Stimulated activated CD4-positive, alpha-beta T cell treated with anti-CD3 and anti-CD28 coated beads, Interleukin-1b, Interleukin-23, amount 100 ng/mL, for 1 hour (primary cell): ENCODE measurements at places on chromosomes 12 and 14.

- DNase-seq: no peak
Observed at GRCh38 chr12:16618256-16618655, 12.3 kb upstream of the LMO3 start.

- DNase-seq: no peak
Observed at GRCh38 chr12:89574736-89575208, 48.9 kb upstream of the POC1B start.

DNA sequence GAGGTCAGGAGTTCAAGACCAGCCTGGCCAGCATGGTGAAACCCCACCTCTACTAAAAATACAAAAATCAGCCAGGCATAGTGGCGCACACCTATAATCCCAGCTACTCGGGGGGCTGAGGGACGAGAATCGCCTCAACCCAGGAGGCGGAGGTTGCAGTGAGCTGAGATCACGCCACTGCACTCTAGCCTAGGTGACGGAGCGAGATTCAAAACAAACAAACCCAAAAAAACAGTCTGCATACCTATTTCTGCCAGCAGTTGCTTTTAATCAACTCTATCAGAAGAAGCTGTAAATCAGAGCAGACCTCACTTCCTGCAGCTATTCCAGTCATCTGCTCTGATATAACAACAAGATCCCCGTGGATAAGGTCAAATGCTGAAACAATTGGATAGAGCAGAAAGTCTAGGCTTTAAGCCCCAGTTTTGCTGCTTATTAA is 50.5 kb downstream of the LIMA1 start:
- no peak for DNase-seq

GRCh38 chr12:93783832-93784231 is 106.7 kb downstream of the CRADD start:
- no peak for DNase-seq

DNA sequence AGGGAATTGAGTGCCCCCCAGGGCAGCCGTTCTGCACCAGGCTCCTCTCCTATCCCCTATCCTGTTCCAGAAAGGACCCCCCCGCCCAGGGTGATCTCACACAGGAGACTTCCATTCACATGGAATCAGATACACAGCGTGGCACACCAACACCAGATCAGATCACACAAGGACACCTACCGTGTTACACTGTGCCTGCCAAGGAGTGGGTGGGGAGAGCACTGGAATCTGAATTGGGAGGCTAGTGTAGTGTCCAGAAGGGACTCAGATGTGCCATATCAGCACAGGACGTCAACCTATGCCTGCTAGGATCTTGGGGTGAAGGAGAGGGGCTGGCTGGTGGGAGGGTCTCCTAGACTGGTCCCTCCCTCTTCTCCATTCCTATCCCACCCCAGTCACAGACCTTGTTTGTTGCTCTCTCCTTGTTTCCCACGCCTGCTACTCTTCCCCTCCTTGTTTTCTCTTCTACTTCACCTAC is 2.3 kb downstream of the PTMS start:
- DNase-seq: no peak

DNA sequence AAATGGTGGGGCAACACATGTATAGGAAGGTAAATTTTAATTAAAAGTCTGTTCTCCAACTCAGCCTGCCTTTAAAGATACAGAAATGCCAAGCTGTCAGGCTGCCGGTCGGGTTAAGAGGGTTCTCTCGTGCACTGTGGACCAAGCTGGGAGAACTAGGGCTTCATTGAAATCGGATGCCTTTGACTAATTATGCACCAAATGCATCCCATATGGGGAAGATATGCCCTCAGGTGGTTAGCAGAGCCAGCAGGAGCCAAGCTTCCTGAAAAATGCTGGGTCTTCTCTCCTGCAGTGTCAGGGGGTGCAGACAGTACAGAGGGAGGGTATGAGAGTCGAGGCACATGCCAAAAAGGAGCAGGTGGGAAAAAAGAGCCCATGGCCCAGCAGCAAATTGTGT is 236.1 kb downstream of the CACNA1C start:
- DNase-seq: no peak

DNA sequence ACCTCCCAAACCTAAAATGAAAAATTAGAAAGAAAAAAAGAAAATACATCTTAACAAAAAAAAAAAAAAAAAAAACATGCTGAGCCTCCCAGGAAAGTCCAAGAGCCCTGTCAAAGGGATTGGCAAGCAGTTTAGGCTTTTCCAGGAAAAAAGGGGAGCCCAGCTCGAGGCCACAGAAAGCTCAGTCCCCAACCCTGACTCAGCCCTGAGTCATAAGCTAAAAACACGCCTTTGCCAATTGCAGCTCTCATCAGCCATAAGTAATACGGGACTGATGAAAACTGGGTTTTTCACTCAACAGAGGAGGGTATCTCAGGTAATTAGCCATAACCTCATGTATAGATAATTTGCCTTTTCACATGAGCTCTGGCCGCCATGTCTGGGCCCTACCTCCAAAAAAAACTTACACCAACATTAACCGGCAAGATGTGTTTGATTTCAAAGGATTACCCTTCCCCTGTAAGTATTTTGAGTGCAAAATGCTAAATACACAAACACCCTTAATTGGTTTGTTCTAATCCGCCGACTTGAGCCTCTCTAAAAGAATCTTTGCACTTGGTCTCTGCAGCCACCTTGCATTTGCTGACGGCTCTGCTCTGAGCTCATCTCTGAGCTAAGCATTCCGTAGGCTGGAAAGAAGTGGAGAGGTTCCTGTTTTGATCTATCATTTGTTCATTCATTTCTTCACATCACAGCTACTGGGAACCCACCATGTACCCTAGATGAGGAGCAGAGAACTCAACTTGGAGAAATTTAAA is 319.2 kb downstream of the BCL11B start:
- no peak for DNase-seq

DNA sequence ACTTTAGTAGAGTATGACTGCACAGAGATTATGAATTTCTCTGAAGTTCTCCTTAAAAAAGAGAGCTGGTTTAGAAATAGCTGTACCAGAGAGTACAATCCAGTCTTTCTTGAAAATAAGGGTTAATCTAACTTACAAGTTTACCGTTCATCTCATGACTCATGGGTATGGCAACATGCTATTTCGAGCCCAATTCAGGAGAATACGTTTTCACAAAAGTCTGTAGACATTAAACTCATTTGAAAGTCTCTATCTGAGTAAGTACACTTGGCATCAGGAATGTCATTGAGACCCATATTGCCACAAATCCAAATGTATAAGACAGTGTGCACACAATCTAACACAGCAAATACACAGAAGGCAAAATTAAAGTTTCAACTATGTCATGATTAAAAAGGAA is 160.5 kb downstream of the PIK3C2G start:
- no peak for DNase-seq

- no peak for DNase-seq
Observed at GRCh38 chr14:95507701-95508103, 8.7 kb downstream of the SYNE3 start.

- no peak for DNase-seq
Observed at GRCh38 chr12:10664499-10664898, 9.4 kb downstream of the STYK1 start.

DNA sequence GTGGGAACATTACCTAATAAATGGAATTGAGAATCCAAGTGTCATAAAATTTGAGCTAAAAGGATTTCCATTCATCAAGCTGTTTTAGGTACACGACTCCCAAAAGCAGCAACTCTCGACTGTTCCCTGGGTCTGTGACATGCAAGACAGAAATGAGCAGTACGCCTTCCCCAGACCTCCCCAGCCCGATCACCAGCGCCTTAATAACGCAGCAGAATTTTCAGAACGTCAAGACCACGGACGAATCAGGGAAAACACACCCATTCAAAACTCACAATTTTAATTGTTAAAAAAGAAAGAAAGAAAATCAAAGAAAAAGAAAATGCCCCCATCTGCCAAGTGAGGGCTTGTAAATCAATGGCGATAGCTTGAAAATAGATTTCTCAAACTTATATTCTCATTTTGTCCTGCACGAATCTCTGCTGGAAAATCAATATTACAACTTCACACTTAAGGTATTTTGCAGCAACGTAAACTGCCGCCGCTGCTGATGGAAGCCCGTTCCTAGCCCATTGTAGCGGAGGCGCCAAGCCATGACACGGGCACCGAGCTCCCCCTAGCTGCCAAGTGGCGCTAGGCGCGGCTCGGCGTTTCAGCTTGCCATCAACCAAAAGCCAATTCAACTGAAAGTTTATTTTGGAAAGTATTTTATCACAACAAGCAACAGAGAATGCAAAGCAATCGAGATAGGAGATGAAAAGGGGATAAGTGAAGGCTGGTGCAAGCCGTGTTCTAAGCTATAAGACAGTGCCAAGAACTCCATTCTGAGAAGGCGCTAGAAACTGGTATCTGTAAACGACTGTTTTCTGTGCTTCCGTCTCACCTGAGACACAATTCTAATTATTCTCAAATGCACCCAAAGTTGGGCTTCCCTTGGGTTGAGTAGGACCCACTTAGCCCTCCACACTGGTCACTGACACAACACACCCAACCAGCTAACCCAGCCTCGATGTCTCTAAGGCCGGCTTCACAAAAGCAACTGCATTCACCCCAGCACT is 5.5 kb downstream of the BCL11B start:
- peak; percentile 75 for DNase-seq

GRCh38 chr12:109654357-109654756 is 59.3 kb upstream of the FAM222A start:
- no peak for DNase-seq

GRCh38 chr14:54475187-54475899 is 13.4 kb downstream of the GMFB start:
- DNase-seq: no peak

GRCh38 chr12:25789541-25789944 is 168.9 kb upstream of the RASSF8 start:
- DNase-seq: no peak

DNA sequence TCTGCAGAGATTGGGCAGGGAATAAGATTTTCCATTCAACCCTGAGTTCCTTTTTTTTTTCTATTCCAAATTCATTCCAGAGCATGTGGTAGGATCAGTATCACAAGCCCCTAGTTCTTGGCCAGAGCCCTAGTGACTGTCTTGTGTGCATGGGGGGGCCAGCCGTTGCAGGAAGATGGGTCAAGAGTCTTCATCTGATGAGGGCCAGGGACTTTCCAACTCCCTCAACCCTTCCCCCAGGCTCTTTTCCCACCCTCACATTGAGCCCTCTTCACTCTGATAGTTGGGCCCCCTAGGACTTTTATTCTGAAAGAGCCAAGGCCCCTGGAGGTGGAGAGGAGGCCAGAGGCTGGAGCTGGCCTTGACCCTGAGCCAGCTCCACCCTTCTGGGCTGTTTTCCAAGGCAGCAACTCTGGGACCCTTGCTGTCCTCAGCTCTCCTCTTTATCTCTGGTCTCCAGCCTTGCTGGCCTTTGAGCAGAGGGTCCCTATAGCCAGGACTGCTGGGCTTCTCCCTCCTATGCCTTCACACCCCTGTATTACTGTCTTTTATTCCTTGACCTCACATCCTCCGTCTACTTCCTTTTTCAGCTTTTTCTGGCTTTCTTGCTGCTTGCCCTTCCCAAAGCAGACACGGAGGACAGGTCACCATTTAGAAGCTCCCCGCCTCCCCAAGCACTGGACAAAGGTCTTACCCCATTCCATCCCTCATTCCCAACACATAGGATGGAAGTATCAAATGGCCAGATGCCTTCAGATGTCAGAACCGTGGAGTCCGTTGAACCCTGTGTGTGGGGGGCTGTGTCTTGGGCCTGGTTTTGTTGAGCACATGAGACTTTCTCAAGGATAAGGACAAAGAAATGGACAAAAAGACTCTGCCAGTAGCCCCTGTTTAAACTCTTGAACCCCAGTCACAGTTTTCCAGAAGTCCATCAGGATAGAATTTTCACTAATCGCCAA is 5.6 kb downstream of the RBP5 start:
- no peak for DNase-seq

DNA sequence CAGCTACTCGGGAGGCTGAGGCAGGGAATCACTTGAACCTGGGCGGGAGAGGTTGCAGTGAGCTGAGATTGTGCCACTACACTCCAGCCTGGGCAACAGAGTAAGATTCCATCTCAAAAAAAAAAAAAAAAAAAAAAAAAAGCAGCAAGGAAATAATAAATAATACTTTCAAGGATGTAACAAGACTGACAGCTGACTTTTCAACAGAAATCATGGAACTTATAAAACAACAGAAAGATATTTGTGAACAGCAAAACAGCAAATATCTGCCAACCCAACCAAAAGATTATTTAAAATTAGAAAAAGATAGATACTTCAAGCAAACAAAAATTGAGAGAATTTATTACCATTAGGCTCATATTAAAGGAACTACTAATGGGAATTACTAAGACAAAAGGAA is 115.1 kb downstream of the TSHR start:
- DNase-seq: no peak

DNA sequence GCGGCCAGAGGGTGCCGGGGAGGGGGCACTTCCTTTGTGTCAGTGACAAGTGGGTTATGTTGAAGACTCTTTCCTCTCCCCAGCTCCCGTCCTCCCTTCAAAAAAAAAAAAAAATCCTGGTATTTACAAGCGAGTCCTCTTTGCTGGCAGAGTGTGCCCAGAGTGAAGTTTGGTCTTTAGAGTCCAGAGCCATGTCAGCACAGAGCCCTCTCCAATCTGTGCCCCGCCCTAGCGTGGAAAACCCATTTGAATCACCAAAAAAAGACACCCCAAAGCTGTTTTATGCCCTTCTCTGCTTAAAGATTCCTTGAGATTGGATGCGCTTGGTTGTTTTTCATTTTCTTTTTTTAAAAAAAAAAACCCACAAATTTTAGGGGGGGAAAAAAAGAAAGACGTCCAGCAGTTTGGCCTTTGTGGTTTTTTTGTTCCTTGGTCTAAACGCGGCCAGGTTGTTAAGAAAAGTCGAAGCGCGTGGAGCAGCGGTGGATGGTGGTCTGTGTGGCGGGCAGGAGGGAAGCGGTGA is 3.3 kb downstream of the NKX2-1 start:
- DNase-seq: no peak
